Occipital lobe (tissue), 3 donors: ENCODE measurements at places on chromosomes 16 and 17. TPM values are rescaled to one million over a fixed set of nuclear protein-coding genes. Genes with fewer than 3 reads are reported as not detected.
A peak's percentile ranks its signal among the peaks of the same experiment; 100 is the strongest.

GRCh38 chr16:2147981-2148671 lies at the start of gene RAB26:
TSS of gene RAB26 (plus strand) at chr16:2148625. CDS start at chr16:2148784, 159 bp downstream.
- DNase-seq: peak; percentile 56

GRCh38 chr17:19900809-19901208 lies 33.1 kb upstream of the ULK2 start:
- DNase-seq: no peak

GRCh38 chr17:39197380-39198185 lies at the start of gene CACNB1:
TSS of gene CACNB1 (minus strand) at chr17:39197669. CDS start at chr17:39197495, 174 bp downstream.
- peak; percentile 59 for DNase-seq

DNA sequence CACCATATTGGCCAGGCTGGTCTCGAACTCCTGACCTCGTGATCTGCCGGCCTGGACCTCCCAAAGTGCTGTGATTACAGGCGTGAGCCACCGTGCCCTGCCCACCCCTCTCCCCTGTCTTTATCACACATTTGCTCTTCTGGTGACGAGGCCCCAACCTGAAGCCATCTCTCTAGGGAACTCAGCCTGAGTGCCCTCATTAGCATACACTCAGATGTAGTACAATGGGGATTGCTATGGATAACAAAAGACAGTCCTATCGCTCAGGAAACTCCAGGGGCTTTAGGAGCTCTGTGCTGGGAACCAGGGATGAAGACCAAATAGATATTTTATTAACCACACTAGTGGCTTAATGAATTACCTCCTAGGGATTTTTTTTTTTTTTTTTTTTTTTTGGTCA lies 100.7 kb downstream of the MARF1 start:
- no peak for DNase-seq

DNA sequence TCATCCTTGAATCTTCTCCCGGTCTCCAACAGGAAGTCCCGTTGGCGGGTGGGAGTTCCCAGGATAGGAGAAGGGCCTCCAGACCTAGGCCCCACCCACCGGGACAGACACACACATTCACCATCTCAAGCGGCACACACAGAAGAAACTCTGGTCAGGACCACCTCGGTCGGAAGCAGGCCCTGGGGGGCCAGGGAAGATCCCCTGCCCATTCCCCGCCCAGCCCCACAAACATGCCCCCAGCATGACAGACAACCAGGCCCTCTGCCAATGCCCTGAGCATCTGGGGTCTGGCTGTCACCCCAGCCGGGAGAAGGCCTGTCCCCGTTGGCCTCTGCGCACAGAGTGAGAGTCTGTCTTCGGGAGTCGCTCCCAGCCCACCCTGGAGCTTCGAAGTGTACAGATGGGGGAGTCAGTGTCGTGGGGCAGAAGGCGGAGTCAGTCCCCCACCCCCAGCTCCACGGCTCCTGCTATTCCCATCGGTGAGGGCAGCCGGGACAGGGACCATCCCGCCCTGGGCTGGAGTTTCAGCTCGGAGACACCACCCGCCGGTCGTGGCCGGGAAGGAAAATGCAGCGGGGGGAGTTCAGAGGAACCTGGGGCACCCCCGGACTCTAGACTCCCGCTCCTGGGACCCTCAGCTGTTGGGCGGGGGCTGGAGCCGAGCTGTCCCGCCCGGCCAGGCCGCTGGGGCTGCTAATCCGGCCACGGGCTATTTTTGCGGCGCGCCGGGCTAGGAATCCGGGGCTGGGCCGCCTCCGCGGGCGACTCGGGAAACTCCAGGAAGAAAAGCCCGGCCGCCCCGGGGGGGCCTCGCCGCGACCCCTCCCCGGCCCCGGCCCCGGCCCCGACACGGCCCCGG lies 660 bp downstream of the RHBDF1 start:
- no peak for DNase-seq

- DNase-seq: no peak
Observed at GRCh38 chr16:23931199-23931598, 95.4 kb downstream of the PRKCB start.

GRCh38 chr17:50051606-50052005 lies 4.3 kb upstream of the ITGA3 start:
- DNase-seq: no peak

PTX4 gene
- total RNA-seq: not detected

DHRS7C gene
- total RNA-seq: not detected

NRN1L gene
- total RNA-seq: not detected

SLC35G6 gene
- total RNA-seq: not detected
